Stimulated activated CD4-positive, alpha-beta T cell treated with anti-CD3 and anti-CD28 coated beads, Interleukin-15, amount 100 ng/mL, for 1 hour (primary cell): ENCODE measurements at places on chromosomes 11 and 22.

DNA sequence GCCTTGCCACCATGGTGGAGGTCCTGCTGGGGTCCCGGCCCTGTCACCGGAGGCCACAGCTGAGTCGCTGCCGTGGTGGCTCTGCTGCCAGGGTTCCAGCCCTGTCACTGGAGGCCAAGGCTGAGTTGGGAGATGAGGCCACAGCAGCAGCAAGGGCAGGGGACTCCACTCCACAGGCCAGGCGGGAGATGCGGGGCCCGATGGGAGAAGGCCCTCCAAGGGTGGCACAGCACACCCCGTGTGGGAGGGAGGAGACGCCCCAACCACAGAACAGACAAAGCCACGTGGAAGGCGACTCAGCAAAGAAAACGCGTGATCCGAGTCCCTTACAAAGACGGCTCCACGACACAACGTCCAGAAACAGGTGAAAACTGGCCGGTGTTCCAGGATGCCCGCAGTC, 159.3 kb downstream of the BRD1 start:
- no peak for DNase-seq

DNA sequence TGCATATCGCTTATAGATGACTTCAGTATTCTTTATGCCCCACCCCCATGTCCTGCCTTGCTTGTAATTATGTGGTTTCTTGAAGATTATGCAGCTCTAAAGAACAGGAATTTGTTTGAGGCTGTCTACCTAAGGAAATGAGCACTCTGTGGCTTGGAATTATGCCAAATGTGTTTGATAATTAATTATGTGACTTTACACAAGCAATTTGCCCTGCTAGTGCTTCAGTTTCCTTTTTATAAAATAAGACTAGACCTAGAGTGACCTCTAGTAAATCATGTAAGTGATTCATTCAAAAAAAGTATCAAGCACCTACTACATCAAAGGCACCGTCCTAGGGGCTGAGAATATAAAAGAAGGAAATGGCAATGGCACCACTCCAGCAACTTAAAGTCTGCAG, 491.5 kb upstream of the KIRREL3 start:
- DNase-seq = no peak

GRCh38 chr11:48054994-48055291, 74.6 kb downstream of the PTPRJ start:
- DNase-seq = no peak

DNA sequence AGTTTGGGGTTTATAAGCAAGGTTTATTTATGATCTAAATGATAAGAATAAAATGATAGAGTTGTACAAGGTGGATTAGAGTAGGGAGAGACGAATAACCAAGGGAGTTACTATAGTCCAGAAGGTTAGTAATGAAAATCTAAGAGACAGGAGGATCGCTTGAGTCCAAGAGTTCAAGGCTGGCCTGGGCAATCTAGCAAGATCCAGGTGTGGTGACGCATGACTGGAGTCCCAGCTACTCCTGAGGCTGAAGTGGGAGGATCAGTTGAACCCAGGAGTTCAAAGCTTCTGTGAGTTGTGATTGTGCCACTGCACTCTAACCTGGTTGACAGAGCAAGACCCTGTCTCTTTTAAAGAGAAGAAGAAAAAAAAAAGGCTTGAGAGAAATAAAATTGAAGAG, 12.3 kb downstream of the HMGXB4 start:
- DNase-seq = no peak

GRCh38 chr11:100761841-100762240, 74.8 kb downstream of the ARHGAP42 start:
- no peak for DNase-seq

GRCh38 chr22:38736257-38736570, 19.6 kb downstream of the SUN2 start:
- DNase-seq = no peak

DNA sequence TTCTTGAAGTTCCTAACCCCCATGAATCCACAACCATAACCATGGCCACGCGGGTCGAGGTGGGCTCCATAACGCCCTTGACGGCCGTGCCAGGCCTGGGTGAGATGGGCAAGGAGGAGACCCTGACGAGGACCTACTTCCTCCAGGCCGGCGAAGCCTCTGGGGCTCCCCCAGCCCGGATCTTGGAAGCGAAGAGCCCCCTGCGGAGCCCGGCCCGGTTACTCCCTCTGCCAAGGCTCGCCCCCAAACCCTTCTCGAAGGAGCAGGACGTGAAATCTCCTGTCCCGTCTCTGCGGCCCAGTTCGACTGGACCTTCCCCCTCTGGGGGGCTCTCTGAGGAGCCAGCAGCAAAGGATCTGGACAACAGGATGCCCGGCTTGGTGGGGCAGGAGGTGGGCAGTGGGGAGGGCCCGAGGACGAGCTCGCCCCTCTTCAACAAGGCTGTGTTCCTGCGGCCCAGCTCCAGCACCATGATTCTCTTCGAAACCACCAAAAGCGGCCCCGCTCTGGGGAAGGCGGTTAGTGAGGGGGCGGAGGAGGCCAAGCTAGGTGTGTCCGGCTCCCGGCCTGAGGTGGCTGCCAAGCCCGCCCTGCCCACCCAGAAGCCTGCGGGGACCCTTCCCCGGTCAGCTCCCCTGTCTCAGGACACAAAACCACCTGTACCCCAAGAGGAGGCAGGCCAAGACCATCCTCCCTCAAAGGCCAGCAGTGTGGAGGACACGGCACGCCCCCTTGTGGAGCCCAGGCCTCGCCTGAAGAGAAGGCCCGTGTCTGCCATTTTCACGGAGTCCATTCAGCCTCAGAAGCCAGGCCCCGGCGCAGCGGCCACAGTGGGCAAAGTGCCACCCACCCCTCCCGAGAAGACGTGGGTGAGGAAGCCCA, 75.7 kb downstream of the KIAA1671 start:
- no peak for DNase-seq

DNA sequence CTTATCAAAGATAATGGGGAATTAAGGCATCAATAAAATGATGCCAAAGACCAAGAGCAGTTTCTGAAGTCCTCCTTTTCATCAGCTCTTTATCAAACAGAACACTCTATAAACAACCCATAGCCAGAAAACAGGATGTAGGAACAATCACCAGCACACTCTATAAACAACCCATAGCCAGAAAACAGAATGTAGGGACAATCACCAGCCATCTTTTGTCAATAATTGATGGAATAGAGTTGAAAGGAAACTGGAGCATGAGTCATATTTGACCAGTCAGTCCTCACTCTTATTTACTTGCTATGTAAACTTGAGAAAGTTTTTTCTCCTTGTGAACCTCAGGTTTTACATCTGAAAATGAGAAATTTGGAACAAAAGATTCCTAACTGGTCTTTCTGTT, 10.0 kb downstream of the MS4A2 start:
- no peak for DNase-seq

DNA sequence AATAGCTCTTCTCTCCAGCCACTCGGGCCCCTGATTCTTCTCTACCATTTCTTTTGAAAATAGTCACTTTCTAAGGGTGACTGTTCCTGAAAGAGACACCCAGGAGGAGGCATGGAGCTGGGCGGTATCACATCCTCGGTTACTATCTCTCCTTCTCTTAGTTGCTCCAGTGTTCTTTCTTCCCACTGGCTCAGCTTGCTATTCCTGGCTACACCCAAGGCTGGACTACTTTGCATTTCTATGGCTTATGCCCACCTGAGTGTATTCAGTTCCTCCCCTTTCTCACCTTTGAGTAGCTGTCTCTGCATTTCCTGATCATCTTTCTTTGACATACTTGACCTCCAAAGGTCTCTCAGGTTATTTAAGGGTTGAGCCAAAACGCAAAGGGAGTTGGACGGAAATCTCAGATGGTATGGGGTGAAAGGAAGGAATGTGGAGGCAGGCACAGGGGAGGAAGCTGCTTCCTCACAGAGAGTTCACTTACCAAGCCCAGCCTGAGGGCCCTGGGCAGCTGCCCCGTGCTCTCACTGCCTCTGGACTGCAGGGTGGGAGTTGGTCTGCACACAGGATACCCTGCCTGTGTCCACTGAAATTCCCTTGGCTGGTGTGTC, 155.7 kb downstream of the SNX19 start:
- DNase-seq = no peak

DNA sequence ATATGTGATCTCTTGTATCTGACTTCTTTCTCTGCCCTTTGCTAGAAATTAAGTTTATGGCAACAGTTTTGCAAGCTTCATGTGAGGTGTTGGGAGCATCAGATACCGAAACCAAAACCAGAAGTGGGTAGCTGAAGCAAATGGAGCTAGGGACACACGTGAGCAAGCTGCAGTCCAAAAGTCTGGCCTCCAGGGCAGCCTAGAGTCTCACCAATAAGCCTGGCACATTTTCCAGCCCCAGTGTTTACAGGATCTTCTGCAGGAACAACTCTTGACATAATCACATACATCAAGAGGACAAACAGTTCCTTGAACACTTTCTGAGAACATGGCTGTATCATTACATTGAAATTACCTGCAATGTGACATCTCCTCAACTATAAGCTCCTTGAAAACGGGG, 114.1 kb downstream of the LARGE1 start:
- no peak for DNase-seq

DNA sequence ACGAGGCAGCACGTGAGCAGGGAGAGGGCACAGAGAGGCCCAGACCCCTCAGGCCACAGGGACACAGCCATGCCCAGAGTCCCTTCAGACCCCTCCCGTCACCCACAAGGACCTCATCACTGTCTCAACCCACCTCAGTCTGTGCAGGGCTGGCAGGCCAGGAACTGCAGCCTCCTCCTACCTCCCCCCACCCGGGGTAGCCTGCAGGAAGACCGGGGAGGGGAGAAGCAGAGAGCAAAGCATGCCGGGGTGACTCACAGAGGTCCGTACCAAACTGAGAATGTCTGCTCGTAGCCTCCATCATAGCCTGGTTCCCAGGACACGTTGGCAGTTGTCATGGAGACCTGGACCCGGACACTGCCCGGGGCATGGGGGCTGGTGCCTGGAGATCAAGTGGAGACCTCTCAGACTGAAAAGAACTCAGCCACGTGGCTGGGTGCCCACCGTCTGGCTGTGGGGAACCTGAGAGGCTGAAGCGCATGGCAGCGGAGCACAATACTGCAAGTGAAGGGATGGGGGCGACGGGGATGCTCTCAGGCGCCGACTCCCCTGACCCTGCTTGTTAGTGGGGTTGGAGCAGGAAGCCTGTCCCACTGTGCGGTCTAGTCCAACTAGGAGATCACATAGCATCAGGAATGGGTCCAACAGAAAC, 27.2 kb downstream of the IGSF9B start:
- no peak for DNase-seq

DNA sequence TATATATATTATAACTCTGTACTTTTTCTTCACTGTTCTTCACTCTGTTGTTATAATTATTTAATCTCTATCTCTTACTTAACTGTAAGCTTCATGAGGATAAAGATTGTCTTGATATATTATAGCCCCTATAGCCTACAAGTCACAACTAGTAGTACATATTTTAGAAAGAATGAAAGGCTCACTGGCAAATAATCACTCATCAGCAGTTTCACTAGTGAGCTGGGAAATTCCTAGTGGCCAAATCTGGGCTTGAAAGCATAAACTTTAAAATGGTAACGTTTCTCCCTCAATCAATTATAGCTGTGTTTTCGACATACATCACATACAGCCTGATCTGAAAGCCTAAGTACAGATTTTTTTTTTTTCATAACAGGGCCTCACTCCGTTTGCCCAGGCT, 42.5 kb downstream of the CTSC start:
- no peak for DNase-seq

- no peak for DNase-seq
Measured at GRCh38 chr11:94658386-94658785, 91.2 kb downstream of the PIWIL4 start.

DNA sequence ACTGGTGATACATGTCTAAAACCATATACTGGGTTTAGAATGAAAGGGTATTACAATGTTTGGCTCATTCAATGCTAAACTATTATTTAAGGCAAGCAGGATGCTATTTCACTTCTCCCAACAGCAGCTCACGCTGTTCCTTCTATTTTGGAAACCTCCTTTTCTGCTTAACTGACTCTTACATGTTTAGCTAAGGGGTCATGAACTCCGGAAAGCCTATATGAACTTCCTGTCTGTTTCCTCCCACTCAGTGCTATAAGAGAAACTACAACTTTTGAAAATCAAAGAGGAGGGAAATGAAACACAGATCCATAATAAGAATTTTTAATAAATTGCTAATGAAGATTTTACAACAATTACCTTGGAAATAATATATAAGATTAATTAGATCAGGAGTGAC, 30.9 kb downstream of the SLC36A4 start:
- DNase-seq = no peak
